Naive thymus-derived CD8-positive, alpha-beta T cell (primary cell): ENCODE measurements at places on chromosomes 11 and 22. TPM values are rescaled to one million over a fixed set of nuclear protein-coding genes. Genes with fewer than 3 reads are reported as not detected.
A peak's percentile ranks its signal among the peaks of the same experiment; 100 is the strongest.

- no peak for DNase-seq
These were observed 29.0 kb downstream of the ANKRD42 start for GRCh38 chr11:83222499-83222898.

The FXYD2 gene
- total RNA-seq, result 14.4 TPM

DNA sequence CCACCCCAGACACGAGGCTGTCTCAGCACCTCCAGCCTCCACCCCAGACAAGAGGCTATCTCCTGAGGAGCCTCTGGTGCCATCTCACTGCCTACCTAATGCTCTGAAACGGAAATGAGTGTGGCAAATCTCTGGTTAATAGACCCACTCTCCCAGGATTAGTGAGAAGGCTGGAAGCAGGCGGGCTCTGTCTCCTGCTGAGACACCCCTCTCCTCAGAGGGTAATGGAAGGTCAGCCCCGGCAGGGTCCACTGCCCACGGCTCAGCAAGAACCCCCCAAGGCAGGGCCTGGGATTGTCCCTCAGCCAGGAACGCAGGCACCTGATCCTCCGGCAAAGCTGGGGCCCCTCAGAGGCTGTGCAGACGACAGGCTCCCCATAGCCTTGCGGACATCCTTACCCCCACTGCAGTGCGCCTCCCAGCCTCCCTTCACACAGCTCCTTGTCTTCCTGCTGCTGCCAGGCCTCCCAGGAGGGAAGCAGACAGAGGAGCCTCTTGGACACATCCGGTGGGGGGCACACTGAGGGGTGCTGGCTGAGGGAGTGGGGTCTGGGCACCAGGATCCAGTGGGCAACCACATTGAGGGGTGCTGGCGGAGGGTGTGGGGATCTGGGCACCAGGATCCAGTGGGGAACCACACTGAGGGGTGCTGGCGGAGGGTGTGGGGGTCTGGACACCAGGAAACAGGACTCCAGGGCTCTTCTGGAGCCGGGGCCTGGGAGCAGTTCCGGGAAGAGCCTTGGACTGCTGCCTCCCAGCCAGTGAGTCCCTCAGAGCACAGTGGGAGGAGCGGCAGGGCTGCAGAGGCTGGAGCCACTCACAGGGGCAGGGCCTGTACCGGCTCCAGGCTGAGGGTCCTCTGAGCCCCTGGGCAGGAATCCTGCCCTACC is 13.1 kb downstream of the CHID1 start:
- DNase-seq, result no peak

GRCh38 chr11:134845474-134846327 is 433.7 kb upstream of the B3GAT1 start:
- DNase-seq, result no peak

GRCh38 chr22:19820880-19821522 is 33.7 kb downstream of the GNB1L start:
- no peak for DNase-seq

The UBXN1 gene
- total RNA-seq, result 218 TPM

The SOX6 gene
- total RNA-seq, result not detected

- peak; percentile 70 for DNase-seq
These were observed 2.7 kb upstream of the NEAT1 start for GRCh38 chr11:65419772-65420481.

- DNase-seq, result peak; percentile 63
These were observed 41.2 kb downstream of the IGLL5 start for GRCh38 chr22:22928666-22929380.

GRCh38 chr11:11346303-11346702 is 6.7 kb downstream of the CSNK2A3 start:
- DNase-seq, result no peak

- no peak for DNase-seq
These were observed 233.7 kb upstream of the CADM1 start for GRCh38 chr11:115737875-115738274.

The GNG3 gene
- not detected for total RNA-seq

DNA sequence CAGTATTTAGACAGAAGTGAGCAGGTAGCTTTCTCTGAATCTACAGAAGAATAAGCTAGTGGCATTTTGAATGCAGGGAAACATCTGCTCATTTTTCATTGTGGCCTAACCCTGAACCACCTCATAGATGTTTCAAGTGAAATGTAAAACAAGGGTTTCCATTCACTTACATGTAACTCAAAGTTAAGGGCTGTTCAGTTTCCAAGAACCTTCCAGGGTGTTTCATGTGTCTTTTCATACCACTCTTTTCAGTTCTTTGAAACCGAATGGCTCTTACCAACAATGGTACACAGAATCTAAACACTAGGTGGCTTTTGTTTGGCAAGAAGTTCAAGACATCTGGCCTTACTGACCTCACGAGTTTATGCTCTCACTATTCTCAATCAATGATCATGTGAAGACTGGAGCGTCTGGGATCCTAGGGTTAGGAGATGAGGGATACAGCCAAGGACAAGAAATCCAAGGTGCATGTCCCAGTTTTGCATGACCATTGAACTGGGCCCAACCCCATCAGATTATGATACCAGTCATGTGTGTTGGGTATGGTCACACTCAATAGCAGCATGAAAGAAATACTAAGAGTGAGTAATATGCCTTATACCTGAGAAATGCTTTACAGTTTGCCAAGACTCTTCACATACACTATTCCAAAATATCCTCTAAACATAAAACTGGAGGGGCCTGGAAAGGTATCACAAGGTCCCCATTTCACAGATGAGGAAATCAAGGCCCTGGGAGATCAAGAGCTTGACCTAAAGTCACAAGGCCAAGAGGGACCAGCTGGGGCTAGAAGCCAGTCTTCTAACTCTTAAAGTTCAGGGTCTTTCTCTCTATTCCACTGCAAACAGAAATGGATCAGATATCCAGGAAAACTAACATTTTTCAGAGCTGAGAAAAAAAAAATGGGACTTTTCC is 92.7 kb downstream of the ETS1 start:
- no peak for DNase-seq

The MS4A8 gene
- total RNA-seq, result not detected

DNA sequence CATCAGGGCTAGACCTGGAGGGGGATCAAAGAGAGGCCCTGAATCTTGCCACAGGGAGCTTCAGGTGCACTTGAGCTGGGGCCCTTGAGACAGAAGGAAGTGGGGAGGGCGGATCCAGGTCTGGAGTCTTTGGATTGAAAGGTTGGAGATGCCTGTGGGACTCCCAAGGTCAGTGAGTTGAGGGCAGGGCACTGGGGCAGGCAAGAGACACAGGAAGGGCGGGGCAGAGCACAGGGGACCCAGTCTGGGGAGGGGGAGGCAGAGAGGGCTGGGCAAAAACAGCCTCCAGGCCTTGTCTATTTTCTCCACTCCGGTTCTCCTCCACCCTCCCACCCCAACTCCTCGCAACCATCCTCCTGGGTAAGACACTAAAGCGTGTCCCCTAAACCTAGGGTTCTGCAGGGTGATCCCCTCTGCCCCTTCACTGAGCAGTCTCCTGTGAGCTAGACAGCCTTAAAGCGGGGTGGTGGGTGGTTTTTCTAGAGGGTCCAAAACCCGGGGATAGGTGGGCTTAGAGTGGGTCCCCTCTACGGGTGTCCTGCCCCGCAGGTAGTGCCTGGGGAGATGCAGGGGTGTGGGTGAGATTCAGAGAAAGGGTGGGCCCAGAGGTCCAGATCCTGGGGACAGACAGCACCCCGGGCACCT is 38.6 kb upstream of the CELSR1 start:
- no peak for DNase-seq

- DNase-seq, result no peak
These were observed 36.6 kb upstream of the GRAMD4 start for GRCh38 chr22:46583571-46583970.

DNA sequence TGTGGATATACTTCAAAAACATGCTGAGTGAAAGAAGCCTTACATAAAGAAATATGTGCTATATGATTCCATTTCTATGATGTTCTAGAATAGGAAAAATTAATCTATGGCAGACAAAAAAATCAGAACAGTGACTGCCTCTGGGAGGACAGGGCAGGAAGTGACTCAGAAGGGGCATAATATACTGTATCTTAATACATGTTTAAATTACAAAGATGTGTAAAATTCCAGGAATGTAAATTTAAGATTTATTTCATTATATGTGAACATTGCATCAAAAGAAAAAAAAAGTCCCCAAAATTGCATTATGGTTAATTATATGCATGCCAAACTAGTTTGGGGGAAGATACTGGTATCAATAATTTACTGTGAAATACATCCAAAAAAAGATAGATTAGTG is 32.2 kb downstream of the SBF2 start:
- DNase-seq, result no peak

DNA sequence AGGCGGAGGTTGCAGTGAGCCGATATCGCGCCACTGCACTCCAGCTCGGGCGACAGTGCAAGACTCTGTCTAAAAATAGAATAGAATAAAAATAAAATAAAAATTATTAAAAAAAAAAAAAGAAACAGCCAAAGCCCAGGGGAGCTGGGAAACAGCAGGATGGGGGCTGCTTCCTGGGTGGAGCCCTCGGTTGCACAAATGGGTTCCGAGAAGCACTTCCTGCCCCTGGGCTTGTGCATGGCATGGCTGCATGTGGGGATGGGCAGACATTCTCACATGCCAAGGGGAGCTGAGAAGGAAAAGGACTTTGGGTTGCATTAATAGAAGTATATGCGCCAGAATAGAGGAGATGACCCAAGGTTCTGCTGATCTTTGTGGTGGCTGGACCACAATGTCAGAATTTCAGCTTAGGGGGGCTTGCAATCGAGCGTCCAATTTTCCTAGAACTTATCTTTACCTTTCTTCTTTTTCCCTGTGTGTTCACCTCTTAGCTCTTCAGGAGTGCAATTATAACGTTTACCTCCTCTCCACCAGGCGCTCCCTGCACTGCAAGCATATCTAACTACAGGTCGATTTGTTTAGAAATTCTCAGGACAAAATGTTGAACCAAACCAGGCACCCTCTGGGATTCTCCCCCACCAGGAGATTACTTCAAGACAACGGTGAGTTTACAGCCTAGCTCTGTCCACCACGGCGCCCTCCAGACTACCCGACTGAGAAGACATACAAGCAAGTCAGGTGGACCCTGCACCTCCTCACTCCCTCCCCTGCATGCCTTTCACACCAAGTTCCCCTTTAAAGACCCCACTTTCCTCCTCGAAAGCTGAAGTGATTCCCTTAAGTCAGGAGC is 53.2 kb downstream of the SHISAL1 start:
- DNase-seq, result peak; percentile 12

- no peak for DNase-seq
These were observed 20.8 kb upstream of the SMIM38 start for GRCh38 chr11:69134957-69135356.

The CCDC116 gene
- 0.34 TPM for total RNA-seq

- no peak for DNase-seq
These were observed 197.6 kb upstream of the BLID start for GRCh38 chr11:122313581-122313980.

DNA sequence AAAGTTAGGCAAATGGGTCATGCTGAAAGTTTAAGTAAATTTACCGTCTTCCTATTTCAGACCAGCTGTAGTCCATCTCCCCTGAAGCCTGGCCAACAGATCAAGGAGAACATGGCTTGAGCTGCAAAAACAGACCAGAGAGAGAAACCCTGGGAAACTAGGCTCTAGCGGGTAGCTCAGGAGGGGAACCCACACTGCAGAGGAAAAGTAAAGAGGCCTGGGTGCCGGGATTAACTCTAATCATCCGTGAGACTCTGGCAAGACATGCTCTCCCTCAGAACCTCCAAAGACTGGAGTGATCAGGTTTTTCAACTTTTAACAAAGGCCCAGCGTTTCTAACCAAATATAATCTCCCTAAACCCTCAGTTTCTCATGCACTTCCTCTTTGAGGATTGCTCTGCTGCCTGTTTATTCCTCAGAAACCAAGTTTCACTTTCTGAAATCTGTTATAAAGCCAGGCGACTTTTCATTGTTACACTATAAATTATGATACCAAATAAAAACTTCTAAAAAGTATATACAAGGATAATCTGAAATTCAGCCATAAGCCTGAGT is 67.5 kb downstream of the GAB2 start:
- DNase-seq, result no peak

- no peak for DNase-seq
These were observed 7.6 kb downstream of the BAD start for GRCh38 chr11:64276653-64277431.

- DNase-seq, result no peak
These were observed 1.6 kb downstream of the LRRN4CL start for GRCh38 chr11:62687508-62688396.

DNA sequence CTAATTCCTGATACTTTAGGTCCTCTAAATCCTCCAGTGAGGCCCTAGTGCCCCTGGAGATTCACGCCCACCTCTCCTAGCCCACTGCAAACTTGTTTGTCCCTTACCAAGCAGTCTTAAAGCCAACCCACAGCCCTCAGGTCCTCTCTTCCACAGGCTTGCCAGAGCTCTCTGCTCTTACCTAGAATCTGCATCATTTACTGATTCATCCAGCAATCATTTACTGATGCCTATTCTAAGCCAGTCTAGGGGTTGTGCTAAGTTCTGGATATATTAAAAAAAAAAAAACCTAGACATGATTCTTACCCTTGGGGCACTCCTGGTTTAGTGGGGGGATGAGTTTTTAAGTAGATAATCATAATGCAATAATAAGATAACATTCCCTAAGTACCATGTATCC is 43.0 kb upstream of the PLET1 start:
- DNase-seq, result no peak

DNA sequence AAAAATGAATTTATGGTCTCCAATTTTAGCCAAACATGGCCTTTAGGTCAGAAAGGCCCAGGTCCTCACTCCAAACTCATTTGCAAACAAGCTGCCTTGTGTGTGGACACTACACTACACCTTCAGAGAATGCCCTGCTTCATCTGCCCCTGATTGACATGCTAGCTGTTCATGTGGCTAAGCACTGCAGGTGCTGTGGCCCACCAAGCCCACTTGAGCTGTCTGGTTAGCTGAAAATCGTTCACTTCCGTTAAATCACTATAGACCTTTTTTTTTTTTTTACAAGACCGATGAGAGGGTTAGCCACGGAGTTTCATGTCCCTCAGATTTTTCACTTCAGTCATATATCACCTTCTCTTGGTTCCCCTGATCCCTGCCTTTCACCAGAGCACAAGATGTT is 39.3 kb downstream of the NF2 start:
- DNase-seq, result no peak

DNA sequence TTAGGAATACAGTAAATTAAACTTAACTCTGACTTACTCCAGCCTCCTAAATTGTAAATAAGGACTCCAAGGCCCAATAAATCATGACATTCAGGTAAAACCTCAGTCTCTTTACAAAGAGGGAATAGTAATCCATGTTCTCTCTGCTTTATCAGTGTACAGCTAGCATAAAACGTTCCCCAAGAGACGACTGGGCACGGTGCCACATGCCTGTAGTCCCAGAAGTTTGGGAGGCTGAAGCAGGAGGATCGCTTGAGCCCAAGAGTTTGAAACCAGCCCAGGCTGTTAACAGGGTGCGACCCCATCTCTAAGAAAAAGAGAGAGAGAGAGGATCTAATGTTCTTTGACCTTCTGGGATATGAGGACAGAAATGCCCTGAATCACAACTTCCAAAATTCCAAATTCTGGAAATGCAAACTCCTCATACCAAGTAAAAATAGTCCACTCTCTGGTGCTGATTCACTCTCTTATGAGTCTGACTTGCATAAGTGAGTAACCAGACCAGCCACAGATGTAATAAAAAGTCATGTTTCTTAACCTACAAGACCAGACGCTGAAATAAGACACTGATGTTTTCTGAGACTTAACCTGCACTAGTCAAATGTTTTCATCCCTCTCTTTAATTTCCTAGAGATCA is 25.5 kb downstream of the NNMT start:
- DNase-seq, result no peak
